ENCODE measurements at places on chromosomes 5 and 9. TPM values are rescaled to one million over a fixed set of nuclear protein-coding genes. Genes with fewer than 3 reads are reported as not detected.
A peak's percentile ranks its signal among the peaks of the same experiment; 100 is the strongest.

DNA sequence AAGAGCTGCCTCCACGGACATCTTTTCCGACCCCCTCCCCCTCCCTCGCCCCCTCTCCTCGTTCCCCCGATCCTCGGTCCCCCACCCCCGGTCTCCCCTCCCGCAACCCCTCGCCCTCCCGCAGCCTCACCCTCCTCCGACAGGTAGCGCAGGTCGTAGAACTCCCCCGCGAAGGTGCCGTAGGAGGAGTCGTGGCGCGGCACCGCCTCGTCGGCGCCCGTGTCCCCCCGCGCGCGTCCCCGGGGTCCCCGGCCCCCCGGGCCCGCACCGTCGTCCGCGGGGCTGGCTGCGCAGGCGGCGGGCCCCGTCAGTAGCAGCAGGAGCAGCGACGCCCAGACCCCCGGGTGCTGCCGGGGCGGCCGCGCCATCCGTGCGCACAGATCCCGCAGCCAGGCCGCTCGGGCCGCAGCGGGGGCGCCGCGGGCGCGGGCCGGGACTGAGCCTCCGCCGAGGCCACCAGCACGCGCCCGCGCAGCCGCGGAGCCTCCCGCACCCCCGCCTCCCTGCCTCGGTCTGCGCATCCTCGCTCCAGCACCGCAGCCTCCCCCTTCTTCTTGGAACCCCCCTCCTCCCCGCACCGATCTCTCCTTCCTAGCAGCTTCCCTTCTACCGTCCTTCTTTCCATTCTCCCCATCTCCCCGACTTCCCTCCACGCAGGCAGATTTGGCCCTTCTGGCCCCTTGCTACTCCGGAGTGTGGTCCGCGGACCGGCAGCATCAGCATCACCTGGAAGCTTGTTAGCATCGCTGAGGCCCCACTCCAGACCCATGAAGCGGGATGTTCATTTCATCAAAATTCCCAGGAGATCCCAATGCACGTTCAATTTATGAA, at the start of gene FRRS1L:
FRRS1L (minus strand) TSS at position 479 of the 831 bp plus-strand sequence; CDS start at position 368, 111 bp downstream.
- peak; percentile 27 for DNase-seq
- H3K4me1 ChIP-seq = no peaks in the 10 kb centered on the region
- H3K27me3 ChIP-seq = peaks cover 51% of the 10 kb centered on the region

GRCh38 chr9:69134412-69134811, 39.7 kb upstream of the TJP2 start:
- no peaks in the 10 kb centered on the region for H3K36me3 ChIP-seq
- no peak overlapping the region for H3K4me3 ChIP-seq
- DNase-seq = no peak
- no peaks in the 10 kb centered on the region for H3K27me3 ChIP-seq

DNA sequence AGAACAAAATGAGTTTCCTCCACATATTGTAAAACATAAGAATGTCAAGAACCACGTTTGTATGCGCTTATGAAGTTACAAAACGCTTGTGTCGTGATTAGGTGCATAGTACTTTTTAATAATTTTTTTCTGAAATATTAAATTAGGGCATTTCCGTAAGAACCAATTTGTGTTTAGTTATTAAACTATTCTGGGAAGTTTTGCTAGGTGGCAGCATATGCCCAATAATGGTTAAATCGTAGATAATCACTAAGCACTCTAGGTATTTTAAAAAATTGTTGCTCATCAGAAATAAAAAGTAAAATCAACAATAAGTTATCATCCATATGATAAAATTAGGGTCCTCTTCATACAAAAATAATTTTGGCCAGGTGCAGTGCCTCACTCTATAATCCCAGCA, 5.4 kb downstream of the SRFBP1 start:
- H3K4me3 ChIP-seq = no peak overlapping the region
- no peaks in the 10 kb centered on the region for H3K27me3 ChIP-seq
- peak; percentile 66 for DNase-seq
- H3K27ac ChIP-seq = no peak overlapping the region
- no peaks in the 10 kb centered on the region for H3K36me3 ChIP-seq
- peaks cover 32% of the 10 kb centered on the region for H3K4me1 ChIP-seq

The ARSI gene
- 1.0 TPM for polyA plus RNA-seq

- H3K36me3 ChIP-seq = no peaks in the 10 kb centered on the region
- H3K4me1 ChIP-seq = no peaks in the 10 kb centered on the region
- no peak for DNase-seq
- peaks cover 27% of the 10 kb centered on the region for H3K27me3 ChIP-seq
- no peak overlapping the region for H3K4me3 ChIP-seq
Observed at GRCh38 chr5:1449081-1449630, 3.9 kb upstream of the SLC6A3 start.

The AFAP1L1 gene
- 1.3 TPM for polyA plus RNA-seq

DNA sequence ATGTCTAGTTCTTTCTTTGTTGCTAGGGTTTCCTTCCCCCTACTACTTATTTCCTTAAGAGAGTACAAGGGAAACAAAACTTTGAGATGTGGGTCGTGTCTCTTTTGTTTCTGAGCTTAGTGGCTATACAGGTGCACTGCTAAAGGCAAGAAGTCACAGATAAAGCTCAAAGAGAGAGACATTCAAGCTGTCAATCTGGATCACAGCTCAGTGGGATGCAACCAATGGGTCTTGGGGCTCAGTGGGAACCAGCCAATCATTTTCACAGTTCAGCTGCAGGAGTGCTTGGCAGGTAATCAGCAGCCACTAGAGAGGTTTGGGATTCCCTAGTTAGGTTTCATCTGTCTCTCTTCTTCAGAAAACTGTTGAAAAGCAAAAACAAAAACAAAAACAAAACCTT, 135.4 kb upstream of the SGCD start:
- DNase-seq = no peak
- no peaks in the 10 kb centered on the region for H3K27me3 ChIP-seq
- peaks cover 19% of the 10 kb centered on the region for H3K4me1 ChIP-seq
- H3K36me3 ChIP-seq = no peaks in the 10 kb centered on the region
- no peak overlapping the region for H3K27ac ChIP-seq

DNA sequence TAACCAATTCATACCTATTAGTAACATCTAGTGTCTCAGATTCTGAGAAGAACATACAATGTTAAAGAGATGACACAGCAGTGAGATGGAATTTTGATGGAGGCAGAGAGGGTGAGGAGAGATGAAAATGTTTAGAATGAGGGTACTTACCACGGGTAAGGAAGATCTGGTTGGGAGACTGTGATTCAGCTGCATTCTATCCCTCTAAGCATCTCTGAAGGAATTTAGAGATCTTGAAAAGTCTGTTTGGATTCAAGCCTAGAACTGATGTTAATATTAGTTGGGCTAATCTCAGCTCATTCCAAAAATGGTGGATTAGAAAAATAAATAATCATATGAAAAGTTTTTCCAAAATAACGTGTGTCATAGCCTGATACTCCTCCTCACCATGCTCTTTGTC, 191.5 kb upstream of the CLINT1 start:
- no peak overlapping the region for H3K4me3 ChIP-seq
- 0 out of 2 replicates have a peak overlapping the region, but pooled peaks have one; percentile 2 for H3K27ac ChIP-seq
- no peaks in the 10 kb centered on the region for H3K36me3 ChIP-seq

The FER gene
- polyA plus RNA-seq = 26.1 TPM
